ENCODE measurements at places on chromosomes 12 and 14.
A peak's percentile ranks its signal among the peaks of the same experiment; 100 is the strongest.

DNA sequence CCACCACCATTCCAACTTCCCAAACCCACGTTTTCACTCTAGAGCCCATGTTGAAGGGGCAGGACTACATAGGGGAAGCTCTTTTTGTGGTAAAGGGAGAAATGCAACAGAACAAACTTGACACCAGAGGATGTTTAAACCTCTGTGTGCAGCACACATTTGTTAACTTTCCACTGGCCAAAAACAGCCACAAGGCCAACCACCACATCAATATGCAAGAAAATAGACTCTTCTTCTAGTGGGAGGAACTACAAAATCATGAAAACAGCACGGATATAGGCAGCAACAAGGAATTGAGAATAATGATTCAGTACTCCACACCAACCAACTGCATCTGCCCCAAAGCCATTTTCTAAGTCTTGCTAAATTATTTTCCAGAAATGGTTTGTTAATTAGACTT, 66.3 kb upstream of the CEP83 start:
- no peak for DNase-seq

DNA sequence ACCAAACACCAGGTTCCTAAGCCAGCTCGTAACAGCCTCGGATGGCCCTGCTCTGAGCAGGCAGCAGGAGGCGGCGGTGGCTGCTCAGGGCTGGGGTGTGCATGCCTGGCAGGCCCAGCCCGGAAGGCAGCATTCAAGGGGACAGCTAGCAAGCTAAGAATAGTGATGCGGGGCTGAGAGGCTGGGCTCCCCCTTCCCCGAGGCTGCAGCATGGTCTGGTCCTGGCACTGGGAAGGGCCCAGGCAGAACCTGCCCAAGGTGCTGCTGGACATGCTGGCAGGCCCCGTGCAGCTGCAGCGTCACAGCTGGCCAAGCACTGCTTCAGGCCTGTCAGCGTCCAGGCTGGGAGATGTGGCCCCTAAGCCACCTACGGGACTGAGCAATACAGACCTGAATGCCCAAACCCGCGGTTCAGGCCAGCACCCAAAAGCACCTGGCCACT, 26.4 kb upstream of the NUDT14 start:
- no peak for DNase-seq

DNA sequence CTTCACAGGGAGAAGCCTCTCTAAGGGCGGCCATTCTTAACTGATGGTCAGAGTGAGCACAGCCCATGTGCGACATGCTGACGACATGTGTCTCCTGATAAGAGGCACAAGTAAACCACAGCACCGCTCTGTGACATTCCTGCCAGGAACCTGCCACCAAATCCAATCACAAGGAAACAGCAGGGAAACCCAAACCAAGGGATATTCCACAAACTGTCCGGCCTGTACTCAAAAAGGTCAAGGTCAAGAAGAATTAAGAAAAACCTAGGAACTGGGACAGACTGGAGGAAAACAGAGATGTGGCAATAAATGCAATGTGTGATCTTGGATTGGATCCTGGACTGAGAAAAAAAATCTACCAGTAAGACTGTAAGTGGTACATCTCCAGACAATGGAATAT, 91.9 kb downstream of the SYNE3 start:
- DNase-seq, result no peak

GRCh38 chr12:21265932-21266331, 68.8 kb downstream of the SLCO1A2 start:
- no peak for DNase-seq

GRCh38 chr12:32240831-32241230, 134.2 kb downstream of the BICD1 start:
- DNase-seq, result no peak

GRCh38 chr14:72416892-72417291, 477.0 kb downstream of the DPF3 start:
- peak; percentile 37 for DNase-seq

- DNase-seq, result no peak
These were observed 3.5 kb downstream of the KRT3 start for GRCh38 chr12:52792185-52793029.

DNA sequence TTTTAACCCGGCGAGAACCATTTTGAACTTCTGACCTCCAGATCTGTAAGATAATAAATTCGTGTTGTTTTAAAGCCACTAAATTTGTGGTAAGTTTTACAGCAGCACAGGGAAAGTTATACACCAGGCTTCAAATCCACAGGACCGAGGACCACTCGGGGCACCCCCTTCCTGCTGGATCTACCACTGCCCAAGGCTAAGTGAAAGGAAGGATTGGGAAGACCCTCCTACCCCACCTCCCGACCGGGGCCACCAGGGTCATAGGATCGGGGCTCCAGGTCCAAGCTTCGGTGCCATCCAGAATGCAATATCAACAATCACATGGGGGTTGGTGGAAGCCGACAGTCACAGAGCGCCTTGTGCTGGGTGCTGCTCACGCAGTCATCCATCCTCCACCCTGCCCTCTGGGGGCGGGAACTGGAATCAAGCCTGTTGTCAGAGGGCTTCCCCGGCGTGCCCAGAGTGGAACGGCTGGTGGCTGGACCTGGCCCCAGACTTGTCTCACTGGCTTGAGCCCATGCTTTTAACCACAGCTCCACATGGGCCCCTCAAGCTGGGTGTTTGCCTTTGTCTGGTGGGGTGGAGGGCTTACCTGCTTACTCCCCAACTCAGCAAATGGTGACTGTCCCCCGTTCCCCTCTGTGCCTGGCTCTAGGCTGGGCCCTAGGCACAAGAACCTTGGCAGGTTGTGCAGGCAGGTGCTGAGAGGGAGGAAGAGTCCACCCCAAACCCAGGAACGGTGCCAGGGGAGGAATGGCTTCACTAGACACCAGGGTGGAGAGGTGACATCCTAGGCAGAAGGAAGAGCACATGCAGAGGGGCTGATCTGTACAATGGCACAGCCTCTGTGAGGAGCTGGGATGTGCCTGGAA, 180.3 kb upstream of the RTL1 start:
- peak; percentile 38 for DNase-seq

- peak; percentile 62 for DNase-seq
These were observed 10.6 kb upstream of the DNAL1 start for GRCh38 chr14:73634011-73634833.

DNA sequence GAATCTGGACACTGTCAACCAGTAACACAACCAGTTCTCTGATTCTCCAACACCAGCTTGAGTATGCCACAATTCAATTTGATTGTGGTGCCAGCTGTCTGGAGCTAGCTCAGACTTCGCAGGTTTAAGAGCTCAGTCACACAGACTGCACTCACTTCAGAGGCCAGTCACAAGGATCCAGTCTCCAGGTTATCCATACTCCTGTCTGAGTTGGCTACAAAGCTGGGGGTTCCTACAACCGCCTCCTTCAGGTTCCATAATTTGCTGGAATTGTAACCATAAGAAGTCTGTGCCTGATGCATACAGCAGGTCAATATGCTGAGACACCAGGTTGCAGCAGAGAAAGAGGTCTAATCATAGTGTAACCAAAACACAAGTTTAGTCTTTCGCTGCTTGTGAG, 70.5 kb upstream of the CPSF6 start:
- DNase-seq, result no peak

Measured in NCI-H524 (cell line).